Esophagus squamous epithelium (tissue), 5 donors: ENCODE measurements at places on chromosomes 3 and 15.
A peak's percentile ranks its signal among the peaks of the same experiment; 100 is the strongest.

- no peaks in the 10 kb centered on the region for H3K27me3 ChIP-seq
- no peaks in the 10 kb centered on the region for H3K36me3 ChIP-seq
- H3K4me1 ChIP-seq, result peaks cover 27% of the 10 kb centered on the region
- no peak overlapping the region for H3K27ac ChIP-seq
These were observed 33.1 kb downstream of the RASGRP1 start for GRCh38 chr15:38531509-38531908.

- H3K27ac ChIP-seq, result peak overlapping the region; percentile 79
- no peaks in the 10 kb centered on the region for H3K4me1 ChIP-seq
- peaks cover 22% of the 10 kb centered on the region for H3K36me3 ChIP-seq
These were observed 118.6 kb upstream of the NR2E3 start for GRCh38 chr15:71691458-71692417.

GRCh38 chr15:78359041-78359808 is 19.1 kb downstream of the CRABP1 start:
- H3K27me3 ChIP-seq, result peaks cover 56% of the 10 kb centered on the region
- no peaks in the 10 kb centered on the region for H3K36me3 ChIP-seq
- H3K27ac ChIP-seq, result no peak overlapping the region
- H3K4me1 ChIP-seq, result no peaks in the 10 kb centered on the region
- no peak for DNase-seq

DNA sequence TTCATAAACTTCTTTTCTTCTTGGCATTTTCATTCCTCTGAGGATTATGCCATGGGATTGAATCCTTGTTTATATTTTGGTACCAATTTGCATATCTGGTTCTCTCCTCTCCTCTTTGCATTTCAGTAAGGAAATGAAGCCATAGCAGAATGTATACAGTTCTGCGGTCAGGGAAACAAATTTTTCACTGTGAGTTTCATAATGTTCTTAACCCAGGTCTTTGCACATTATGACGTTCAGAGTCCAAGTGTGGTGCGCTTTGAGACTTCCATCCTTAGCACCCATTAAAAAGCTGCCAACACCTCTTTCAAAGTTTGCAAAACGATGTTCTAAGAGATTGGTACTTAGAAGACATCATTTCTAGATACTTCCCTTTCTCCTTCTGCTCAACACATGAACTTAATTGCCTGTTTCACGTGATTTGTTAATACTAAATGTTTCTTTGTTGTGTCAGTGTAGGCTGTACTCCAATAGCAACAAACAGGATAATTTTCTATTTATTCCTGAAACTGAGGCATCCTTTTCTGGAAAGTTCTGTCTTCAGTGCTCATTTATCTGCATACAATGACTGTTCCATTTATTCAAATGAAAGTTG is 953.1 kb upstream of the NR2F2 start:
- H3K27me3 ChIP-seq, result no peaks in the 10 kb centered on the region
- DNase-seq, result no peak
- no peaks in the 10 kb centered on the region for H3K36me3 ChIP-seq
- no peak overlapping the region for H3K27ac ChIP-seq

DNA sequence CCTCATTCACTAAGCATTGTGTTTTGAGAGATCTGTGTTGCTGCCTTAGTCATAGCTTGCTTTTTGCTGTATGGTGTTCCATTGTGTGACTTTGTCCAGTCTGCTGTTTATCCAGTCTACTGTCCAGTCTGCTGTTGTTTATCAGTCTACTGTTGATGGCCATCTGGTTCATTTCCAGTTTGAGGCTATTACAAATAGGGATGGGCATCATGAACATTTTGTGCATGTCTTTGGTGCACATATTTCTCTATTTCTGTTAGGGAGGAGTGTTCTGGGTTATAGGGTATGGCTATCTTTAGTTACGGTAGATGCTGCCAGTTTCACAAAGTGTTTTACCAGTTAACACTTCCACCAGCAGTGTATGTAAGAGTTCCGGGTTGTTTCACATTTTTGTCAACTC is 22.2 kb upstream of the CLEC3B start:
- H3K4me3 ChIP-seq, result no peak overlapping the region
- no peak overlapping the region for H3K27ac ChIP-seq
- H3K36me3 ChIP-seq, result peaks cover 5% of the 10 kb centered on the region
- no peaks in the 10 kb centered on the region for H3K27me3 ChIP-seq

DNA sequence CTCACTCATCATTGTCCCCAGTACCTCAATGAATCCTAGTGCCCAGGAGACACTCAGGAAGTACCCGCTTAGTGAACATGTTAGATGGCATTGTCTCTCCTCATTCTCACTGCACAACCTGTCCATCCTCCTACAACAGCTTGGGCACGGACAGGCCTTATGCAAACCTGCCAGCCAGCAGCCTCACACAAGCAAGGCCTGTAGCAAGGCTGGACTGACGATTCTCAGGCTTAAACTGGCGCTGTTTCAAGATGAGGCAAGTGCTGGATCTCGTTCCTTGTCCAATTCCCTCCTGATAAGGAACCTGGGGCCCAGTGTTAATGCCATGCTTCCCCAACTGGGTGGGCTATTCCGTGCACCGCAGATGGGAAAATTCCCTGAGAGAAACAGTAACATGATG is 59.0 kb downstream of the CDCP1 start:
- no peak overlapping the region for H3K27ac ChIP-seq
- DNase-seq, result no peak
- peaks cover 97% of the 10 kb centered on the region for H3K36me3 ChIP-seq
- no peaks in the 10 kb centered on the region for H3K27me3 ChIP-seq
- H3K4me3 ChIP-seq, result no peak overlapping the region

DNA sequence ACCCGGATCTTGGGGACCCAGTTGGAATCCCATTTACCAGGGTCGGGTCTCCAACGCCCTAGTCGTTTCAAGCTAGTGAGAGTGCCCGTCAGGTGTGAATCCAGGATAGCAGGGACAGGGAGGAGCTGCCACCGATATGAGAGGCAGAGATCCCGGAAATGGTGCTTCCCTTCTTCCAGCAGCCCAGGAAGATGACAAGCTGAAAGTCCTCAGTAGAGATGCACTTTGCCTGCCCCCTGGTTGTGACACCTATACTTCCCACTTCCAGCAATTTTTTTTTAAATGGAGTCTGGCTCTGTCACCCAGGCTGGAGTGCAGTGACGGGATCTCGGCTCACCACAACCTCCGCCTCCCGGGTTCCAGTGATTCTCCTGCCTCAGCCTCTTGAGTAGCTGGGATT is 503.0 kb downstream of the NTRK3 start:
- H3K36me3 ChIP-seq, result no peaks in the 10 kb centered on the region
- H3K4me3 ChIP-seq, result no peak overlapping the region
- no peak overlapping the region for H3K27ac ChIP-seq
- DNase-seq, result no peak
- H3K27me3 ChIP-seq, result no peaks in the 10 kb centered on the region
- H3K4me1 ChIP-seq, result no peaks in the 10 kb centered on the region

GRCh38 chr15:64149424-64149823 is 2.1 kb upstream of the SNX22 start:
- H3K27me3 ChIP-seq, result no peaks in the 10 kb centered on the region
- no peak overlapping the region for H3K27ac ChIP-seq
- H3K36me3 ChIP-seq, result no peaks in the 10 kb centered on the region
- peaks cover 27% of the 10 kb centered on the region for H3K4me1 ChIP-seq
- H3K4me3 ChIP-seq, result no peak overlapping the region
- no peak for DNase-seq

GRCh38 chr3:179158336-179159039 is 10.3 kb downstream of the PIK3CA start:
- H3K4me3 ChIP-seq, result no peak overlapping the region
- H3K27ac ChIP-seq, result no peak overlapping the region
- no peaks in the 10 kb centered on the region for H3K27me3 ChIP-seq

DNA sequence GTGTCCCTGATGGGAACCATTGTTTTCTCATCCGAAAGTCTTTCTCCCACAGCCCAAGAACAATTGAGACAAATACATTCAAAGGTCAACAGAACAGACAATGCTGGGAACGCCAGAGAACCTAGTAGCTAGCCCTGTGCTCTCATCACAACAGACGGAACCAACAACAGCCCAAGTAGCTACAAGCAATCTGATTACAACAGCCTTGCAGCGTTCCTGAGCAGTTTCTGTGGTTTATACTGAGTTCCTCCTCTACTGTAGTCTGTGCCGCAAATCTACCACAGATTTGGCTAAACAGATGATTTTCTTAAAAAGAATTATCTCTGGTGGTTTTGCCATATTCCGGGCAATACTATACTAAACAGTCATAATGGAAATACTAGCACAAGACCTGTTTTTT is 435.6 kb downstream of the MECOM start:
- peaks cover 3% of the 10 kb centered on the region for H3K4me1 ChIP-seq
- no peaks in the 10 kb centered on the region for H3K36me3 ChIP-seq
- no peaks in the 10 kb centered on the region for H3K27me3 ChIP-seq
- H3K4me3 ChIP-seq, result no peak overlapping the region
- H3K27ac ChIP-seq, result peak overlapping the region; percentile 5

- no peaks in the 10 kb centered on the region for H3K4me1 ChIP-seq
- no peaks in the 10 kb centered on the region for H3K27me3 ChIP-seq
- DNase-seq, result no peak
- H3K4me3 ChIP-seq, result no peak overlapping the region
- H3K36me3 ChIP-seq, result peaks cover 4% of the 10 kb centered on the region
These were observed 10.6 kb downstream of the PARP14 start for GRCh38 chr3:122691195-122691594.

DNA sequence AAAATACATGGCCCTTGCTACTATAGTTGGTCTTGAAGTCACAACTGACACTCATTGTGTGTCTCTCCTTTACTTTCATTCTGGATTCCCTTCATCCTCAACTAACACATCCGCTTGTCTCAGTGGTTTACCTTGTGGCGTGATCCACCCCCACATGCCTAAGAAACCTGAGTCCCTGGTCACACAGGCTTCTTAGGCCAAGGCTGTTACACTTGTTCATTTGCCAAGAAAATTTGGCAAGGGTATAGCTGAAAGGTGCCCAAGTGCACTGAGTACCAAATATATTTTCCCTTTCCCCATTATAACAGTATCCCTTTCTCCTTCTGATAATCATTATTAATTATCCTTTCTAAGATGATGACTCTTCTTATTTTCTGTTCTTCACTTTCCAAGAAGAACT is 207.6 kb upstream of the STAC start:
- H3K27me3 ChIP-seq, result no peaks in the 10 kb centered on the region
- DNase-seq, result no peak
- H3K4me3 ChIP-seq, result no peak overlapping the region
- no peaks in the 10 kb centered on the region for H3K4me1 ChIP-seq
- no peaks in the 10 kb centered on the region for H3K36me3 ChIP-seq
- no peak overlapping the region for H3K27ac ChIP-seq

DNA sequence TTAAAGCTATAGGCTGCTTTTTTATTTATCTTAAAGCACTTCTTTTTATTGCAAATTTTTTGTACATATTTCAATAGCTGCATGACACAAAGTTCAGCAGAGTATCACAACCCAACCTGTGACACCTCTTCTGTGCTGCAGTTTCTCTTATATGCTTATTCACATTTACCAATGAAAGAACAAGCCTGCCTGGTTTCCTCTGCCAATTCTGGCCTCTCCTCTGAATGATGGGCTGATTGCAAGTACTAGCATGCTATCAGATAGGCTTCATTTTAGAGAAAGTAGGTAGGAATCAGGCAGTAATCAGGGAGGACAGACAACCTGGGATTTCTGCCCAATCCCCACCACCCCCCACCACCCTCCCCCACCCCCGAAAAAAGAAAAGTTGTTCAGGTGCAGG is 26.6 kb downstream of the ACKR4 start:
- no peak overlapping the region for H3K4me3 ChIP-seq
- no peak overlapping the region for H3K27ac ChIP-seq
- no peaks in the 10 kb centered on the region for H3K4me1 ChIP-seq

GRCh38 chr3:37210230-37210629 is 35.8 kb upstream of the LRRFIP2 start:
- H3K4me1 ChIP-seq, result no peaks in the 10 kb centered on the region
- DNase-seq, result no peak
- no peak overlapping the region for H3K27ac ChIP-seq
- H3K36me3 ChIP-seq, result no peaks in the 10 kb centered on the region
- no peak overlapping the region for H3K4me3 ChIP-seq

GRCh38 chr3:69718866-69719586 is 20.2 kb upstream of the MITF start:
- H3K4me3 ChIP-seq, result no peak overlapping the region
- DNase-seq, result no peak
- no peaks in the 10 kb centered on the region for H3K4me1 ChIP-seq
- H3K36me3 ChIP-seq, result no peaks in the 10 kb centered on the region
- H3K27me3 ChIP-seq, result no peaks in the 10 kb centered on the region
- H3K27ac ChIP-seq, result no peak overlapping the region

GRCh38 chr3:165918657-165918979 is 81.4 kb upstream of the BCHE start:
- H3K4me1 ChIP-seq, result no peaks in the 10 kb centered on the region
- H3K4me3 ChIP-seq, result no peak overlapping the region
- H3K27me3 ChIP-seq, result no peaks in the 10 kb centered on the region
- H3K36me3 ChIP-seq, result no peaks in the 10 kb centered on the region
- DNase-seq, result no peak

DNA sequence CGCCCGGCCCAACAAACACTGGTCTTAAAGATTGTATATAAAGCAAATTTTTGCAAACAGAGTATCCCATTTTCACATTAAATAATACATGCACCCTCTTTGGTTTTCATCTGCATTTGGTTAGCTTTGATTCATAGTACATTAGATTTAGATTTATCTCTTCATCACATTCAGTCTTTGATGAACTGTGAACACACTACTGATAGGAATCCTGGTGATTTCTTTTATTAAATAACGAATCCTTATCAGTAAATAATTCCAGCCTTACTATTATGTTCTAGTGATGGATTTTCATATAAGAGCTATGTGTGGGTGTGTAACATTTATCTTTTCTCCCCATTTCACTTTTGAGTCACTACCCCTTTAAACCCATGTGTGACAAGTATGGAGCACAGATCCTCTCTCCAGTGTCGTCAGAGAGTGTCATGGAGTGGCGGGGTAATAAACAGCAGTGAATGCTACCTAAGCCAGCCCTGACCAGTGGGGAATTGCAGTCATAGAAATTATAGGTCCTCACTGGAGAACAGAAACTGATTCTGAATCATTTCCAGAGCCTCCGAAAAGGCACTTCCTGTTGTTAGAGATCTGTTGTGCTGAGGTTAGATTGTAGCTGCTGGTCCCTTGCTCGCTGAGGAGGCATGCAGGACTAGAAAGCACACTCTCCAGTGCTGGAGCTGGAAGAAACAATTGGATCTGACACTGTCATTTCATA is 22.0 kb downstream of the SLC7A14 start:
- H3K36me3 ChIP-seq, result no peaks in the 10 kb centered on the region
- no peak overlapping the region for H3K27ac ChIP-seq
- H3K4me3 ChIP-seq, result no peak overlapping the region
- H3K4me1 ChIP-seq, result no peaks in the 10 kb centered on the region
- H3K27me3 ChIP-seq, result no peaks in the 10 kb centered on the region

DNA sequence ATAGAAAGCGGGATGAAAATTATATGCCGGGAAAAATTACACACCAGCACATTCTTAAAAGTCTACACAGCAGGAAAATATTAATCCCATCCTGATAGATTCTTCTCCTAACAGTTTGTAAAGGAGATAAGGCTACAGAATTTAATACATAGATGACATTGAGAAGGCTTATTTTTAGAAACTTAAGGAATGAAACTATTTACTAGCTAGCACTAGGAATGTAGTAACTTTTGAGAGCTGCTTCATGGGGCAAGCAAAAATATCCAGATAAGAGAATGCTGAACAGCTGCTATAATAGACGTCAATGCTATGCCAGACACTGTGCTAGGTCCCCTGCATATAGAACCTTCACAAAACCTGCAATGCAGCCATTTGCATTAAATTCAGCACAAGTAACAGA is 912.7 kb upstream of the NR2F2 start:
- no peak for DNase-seq
- no peaks in the 10 kb centered on the region for H3K27me3 ChIP-seq
- no peak overlapping the region for H3K27ac ChIP-seq
- H3K4me3 ChIP-seq, result no peak overlapping the region
- no peaks in the 10 kb centered on the region for H3K36me3 ChIP-seq
- no peaks in the 10 kb centered on the region for H3K4me1 ChIP-seq

- H3K4me3 ChIP-seq, result no peak overlapping the region
- no peaks in the 10 kb centered on the region for H3K36me3 ChIP-seq
- DNase-seq, result no peak
- no peaks in the 10 kb centered on the region for H3K27me3 ChIP-seq
- no peak overlapping the region for H3K27ac ChIP-seq
These were observed 518.9 kb downstream of the NR2F2 start for GRCh38 chr15:96849271-96849900.
